ENCODE measurements at places on chromosomes 6 and 20.

DNA sequence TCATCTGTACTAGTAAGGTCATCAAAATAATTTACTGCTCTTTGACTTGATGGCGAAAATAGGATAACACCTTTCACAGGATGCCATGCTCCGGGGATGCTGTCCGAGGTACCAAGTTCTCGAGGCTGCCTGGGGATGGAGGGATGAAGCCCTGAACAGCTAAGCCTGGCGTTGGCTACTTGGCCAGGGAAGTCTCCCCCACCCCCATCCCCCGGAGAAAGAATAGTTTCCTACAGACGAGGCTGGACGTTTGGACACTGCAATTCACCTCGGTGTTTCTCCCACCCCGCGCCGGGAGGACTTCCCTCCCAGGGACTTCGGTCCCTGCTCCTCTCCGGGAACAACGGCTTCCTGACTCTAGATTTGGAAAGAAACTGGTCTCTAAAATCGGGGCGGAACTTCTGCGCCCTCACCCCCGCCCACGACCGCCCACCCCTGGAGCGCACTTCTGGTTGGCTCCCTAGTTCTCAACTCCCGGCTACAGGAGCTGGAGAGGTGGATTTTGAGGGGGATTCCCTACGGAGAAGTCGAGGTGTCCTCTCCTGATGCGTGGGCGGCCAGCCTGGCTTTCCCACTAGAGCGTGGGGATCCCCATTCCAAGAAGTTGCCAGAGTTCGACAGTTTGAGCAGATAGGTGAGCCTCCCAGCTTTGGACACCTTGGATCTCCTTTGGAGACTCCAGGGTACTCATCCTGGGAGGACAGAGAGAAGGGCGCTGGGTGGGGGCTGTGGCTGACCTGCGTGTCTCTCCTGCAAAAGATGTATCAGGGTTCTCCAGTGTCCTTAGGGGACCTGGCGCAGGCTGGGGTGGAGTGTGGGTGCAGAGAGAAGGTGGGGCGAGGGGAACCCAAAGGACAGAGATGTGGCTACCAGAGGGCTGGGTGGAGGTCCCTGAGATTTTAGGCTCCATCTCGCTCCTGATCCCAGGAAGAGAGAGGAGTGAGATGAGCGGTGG, 1.1 kb downstream of the PCSK2 start:
- no peak for DNase-seq

GRCh38 chr6:63418741-63419140, 99.0 kb upstream of the LGSN start:
- no peak for DNase-seq

DNA sequence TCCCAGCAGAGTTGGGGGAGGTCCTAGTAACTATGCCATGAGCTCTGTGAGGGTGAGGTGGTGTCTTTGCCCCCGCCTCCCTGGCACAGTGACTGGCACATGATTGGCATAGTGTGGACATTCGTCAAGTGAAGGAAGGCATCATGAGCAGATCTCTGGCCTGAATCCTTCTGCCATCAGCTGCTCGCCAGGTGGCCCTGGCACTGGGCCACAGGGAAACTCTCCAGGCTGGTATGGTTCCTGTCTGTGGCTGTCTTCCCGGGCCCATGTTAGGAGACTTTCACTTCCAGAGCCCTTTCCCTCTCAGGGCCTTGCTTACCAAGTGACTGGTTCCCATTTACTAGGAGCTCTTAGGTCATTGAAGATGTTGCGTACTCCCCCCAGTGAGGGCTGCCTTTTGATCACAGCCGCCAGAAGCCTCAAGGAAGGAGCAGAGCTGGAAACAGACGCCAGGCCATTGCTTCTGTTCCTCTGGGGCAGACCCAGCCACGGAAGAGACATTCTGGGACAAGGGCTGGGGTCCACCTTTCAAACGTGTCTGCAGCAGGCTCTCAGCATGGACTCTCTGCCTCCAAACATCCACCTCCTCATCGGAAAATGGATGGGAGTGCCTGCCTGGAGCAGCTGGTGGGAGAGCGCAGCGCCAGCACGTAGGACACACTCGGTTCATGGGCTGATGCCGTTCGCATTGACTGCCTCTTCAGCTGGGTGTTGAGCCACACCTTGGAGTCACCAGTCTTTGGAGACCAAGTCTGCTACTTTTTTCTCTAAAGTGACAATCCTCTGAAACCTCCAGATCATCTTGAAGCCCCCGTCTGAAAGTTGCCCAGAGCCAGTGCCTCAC, 67.2 kb downstream of the PTPN1 start:
- no peak for DNase-seq

GRCh38 chr6:137884149-137884909, 17.3 kb downstream of the TNFAIP3 start:
- no peak for DNase-seq

DNA sequence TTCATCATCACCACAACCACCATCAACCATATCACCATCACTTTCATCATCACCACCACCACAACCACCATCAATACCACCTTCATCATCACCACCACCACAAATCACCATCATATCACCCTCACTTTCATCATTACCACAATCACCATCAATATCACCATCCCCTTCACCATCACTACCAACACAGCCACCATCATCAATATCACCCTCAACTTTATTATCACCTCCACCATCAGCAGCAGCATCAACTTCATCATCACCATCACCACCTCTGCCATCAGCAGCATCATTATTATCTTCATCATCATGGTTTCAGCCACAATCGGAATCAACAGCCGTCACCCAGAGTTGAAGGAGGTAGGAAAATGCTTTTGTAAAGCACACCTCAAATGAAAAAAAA, 225.7 kb upstream of the SULF2 start:
- no peak for DNase-seq

DNA sequence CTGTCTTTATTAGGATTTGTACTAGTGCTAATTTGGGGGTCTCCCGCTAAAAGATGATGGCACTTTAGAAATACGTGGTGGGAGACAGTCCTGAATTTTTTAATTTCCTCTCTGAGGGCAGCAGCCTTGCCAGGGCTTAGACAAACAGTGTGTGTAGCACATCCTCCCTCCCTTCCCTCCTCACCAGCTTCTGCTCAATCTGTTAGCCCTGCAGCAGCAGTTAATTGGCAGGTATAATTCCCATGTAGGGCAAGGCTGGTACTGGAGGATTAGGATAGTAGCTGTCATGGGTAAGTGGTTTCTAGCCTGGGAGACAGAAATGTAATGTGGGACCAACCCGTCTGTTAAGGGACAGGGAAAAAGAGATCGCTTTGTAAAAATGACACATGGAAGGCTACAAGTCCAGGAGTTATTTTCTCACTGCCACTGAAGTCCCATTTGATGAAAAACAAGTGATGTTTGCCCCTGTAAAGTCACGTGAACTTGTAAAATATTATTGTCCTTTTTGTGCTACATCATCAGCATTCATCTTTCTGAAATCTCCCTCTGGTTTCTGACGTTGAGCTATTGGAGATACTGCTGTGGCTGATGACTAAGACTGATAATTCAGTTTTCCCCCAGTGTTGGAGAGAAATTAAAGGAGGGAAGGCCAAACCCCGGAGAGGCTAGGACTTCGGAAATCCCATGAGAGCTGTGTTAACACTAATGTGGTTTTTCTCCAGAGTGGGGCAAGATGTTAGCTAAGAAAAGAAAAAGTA, 40.6 kb downstream of the CTNNBL1 start:
- no peak for DNase-seq

DNA sequence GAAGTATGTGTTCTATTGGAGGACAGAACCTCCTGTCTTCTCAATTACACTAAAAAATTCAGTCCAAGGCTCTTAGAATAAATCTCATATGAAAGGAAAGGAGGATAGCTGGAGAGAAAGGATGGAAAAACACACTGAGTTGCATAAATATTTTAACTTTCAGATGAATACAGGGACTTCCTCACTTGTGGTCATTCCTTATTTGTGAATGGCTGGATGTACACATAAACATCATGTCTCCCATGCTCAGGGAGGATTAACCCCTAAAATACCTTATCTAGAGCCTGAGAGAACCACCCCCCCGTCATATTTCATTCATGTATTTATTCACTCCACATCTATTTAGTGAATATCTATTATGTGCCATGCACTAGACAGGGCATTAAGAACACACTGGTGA, 217.6 kb upstream of the CITED2 start:
- no peak for DNase-seq

DNA sequence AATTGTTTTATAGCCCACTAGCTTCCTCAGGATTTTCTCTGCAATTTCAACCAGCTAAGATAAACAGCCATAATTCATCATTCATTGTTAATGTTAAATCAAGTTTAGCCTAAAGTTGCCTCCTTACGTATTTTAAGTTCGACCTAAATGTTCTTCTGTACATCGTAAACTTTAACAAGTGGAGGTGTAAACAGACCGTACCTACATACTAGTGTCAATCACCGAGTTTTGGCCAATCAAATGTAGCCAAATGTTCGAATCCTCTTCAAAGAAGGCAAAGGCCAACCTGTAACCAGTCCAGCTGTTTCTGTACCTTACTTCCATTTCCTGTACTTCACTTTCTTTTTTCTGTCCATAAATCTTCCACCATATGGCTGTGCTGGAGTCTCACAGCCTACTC, 13.5 kb downstream of the MBOAT1 start:
- DNase-seq, result no peak

DNA sequence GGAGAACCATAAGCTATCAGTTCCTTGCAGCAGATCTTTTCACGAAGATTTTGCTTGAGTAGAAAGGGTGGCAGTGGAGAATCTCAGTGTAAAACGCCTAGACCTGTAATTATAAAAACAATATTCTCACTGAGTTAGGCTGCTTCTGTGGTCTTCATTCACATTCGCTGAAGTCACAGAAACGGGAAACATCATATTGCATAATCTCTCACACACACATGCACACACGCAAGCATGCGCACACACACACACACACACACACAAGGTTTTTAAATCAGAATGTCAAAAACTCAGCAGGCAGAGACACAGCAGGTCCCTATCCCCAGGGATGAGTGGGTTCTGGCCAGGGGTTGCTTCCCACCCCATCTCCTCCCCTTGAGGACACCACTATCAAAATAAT, 175.5 kb downstream of the ATXN1 start:
- no peak for DNase-seq

GRCh38 chr6:80022803-80023202, 18.4 kb downstream of the TTK start:
- no peak for DNase-seq

DNA sequence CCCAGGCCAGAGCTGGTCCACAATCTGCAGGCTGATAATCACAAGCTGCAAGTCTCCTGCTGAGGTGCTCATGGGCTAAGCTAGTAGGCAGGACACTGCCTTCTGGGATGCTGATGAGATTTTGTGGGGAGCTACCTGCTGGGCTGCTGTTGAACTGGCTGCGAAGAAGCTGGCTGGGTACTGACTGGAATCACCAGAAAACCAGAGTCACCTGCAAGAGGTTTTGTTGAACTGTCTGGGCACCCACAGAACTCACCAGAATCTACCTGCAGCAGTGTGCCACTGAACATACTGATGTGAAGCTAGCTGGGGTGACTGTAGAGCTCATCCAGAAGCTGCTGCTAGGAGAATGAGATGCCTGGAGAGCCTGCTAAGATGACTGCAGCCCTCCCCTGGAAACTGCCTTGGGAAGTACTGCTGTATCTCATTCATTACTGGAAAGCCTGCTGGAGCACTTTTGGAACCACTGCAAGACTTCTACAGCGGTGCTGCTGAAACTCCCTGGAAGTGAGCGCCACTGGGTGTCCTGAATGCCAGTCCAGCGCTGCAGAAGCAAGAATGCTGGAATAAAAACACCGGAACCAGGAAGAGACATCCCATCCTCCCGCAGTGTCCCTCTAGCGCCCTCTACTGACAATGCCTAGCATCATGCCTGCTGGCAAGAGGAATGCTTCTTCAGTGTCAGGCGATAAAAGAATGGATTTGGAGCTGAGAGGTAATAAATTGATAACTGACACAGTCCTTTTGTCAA, 64.9 kb upstream of the ARHGAP18 start:
- peak; percentile 74 for DNase-seq

GRCh38 chr20:14384416-14385175, 47.2 kb upstream of the FLRT3 start:
- no peak for DNase-seq

DNA sequence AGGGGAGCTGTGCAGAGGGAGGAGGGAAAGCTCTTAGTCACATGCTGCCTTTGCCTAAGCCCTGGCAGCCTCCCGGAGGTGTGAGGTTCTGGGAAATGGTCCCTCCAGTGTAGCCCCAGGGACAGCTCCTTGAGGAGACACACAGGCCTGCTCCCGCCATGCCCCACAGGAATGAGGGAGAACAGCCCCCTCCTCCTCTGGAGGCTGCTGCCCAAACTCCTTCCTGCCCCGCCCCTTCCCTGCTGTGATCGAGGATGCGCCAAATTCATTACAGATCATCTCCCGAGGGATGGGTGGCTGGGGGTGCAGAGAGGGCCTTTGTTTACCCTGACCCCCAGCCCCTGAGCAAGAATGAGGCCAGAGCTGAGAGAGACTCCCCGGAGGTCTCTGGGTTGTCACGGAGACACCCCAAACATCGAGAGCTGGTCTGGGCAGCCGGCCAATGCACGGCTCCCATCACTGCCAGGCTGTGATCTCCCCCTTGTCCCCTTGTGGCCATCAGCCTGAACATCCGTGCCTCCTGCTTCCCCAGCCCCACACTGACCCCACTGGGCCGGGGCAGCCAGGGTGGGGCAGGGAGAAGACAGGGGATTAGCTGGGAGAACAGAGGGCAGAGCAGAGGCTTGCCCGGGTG, 8.4 kb downstream of the CYP21A2 start:
- DNase-seq, result no peak

- peak; percentile 27 for DNase-seq
Measured at GRCh38 chr20:42530855-42531448, 658.8 kb downstream of the PTPRT start.

GRCh38 chr20:2742431-2742830, 49.9 kb downstream of the EBF4 start:
- no peak for DNase-seq

- DNase-seq, result no peak
Measured at GRCh38 chr6:15870333-15871043, 207.7 kb upstream of the DTNBP1 start.

DNA sequence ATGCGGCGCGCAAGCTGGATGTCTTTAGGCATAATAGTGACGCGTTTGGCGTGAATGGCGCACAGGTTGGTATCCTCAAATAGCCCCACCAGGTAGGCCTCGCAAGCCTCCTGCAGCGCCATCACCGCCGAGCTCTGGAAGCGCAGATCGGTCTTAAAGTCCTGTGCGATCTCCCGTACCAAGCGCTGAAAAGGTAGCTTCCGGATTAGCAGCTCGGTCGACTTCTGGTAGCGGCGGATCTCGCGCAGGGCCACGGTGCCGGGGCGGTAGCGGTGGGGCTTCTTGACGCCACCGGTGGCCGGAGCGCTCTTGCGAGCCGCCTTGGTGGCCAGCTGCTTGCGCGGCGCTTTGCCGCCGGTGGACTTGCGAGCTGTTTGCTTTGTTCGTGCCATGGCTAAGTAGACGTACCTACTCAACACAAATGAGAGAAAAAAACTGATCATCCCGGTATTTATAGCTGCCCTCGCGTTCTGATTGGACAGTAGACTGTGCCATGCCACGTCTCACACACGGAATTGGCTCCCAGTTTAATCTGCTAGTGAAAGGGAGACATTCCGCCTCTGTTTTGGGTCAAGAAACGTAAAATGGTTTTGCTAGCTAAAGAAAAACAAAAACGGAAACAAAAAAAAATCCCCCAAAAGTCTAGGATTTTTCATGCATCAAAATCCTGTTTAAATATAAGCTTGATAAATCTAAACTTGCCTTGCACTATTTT, 40.1 kb downstream of the OR2B2 start:
- no peak for DNase-seq

Data from iPS DF 6.9 (cell line).